ENCODE measurements at places on chromosomes 3 and 15. TPM values are rescaled to one million over a fixed set of nuclear protein-coding genes. Genes with fewer than 3 reads are reported as not detected.

Gene LEKR1
- total RNA-seq: 3.2 TPM

Gene HYKK
- total RNA-seq: 5.6 TPM

Gene SKOR1
- 0.13 TPM for total RNA-seq

Gene SLC9C1
- not detected for total RNA-seq

Gene AGBL1
- total RNA-seq: not detected

Gene ECE2
- total RNA-seq: not detected

Gene EAF2
- 0.90 TPM for total RNA-seq

Gene BNIP2
- total RNA-seq: 59.5 TPM

Gene CYP11A1
- total RNA-seq: 7.1 TPM

Gene ALDH1A2
- 4.0 TPM for total RNA-seq

Gene TEX55
- total RNA-seq: not detected

Gene CADPS
- not detected for total RNA-seq

DNA sequence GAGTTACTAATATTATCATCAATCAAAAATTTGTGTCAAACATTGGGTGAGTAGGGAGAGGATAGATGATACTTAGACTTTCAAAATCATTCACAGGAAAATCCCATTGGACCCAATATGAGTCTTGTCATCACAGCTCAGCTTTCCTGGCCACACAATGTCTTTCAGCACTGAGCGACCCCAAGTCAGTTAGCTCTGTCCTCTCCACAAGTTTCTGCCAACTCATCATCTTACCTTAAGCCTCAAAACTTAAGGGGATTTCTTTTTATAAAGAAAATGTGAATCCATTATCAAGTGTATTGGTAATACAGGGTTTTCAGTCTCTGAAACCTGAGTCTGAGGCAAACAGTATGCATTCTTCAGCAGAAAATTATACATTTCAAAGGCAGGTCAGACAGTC lies 55.8 kb downstream of the SUMF1 start:
- no peak for DNase-seq

GRCh38 chr3:112786881-112787579 lies 59.6 kb downstream of the CD200R1L start:
- no peak for DNase-seq

GRCh38 chr3:183185696-183186095 lies 23.2 kb upstream of the LAMP3 start:
- no peak for DNase-seq

DNA sequence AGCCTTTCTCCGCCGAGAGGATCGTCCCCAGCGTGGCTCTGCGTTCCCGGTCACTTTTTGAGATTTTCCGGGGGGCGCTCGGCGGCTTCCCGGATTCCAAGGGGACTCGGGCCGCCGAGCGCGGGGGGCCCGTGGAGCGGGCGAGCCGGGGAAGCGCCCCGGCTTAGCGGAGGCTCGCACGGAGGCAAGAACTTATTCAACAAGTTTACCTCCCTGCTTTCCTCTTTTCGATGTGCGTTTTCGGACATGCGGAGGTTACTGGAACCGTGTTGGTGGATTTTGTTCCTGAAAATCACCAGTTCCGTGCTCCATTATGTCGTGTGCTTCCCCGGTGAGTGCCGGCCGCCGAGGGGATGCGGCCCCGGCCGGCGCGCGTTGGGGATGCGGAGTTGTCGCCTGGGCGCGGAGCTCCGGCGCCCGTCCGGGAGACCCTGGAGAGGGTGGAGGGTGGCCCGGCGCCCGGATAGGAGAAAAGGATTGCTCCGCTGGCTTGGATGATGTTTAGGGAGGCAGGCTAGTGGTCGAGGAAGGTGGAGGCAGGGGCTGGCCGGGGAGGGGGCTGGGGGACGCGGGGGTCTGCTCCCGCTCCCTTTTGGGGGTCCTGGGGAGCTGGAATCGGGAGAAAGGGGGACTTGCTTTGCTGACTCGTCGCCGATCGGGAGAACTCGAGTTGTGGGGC lies 810 bp downstream of the PTPRG start:
- no peak for DNase-seq

DNA sequence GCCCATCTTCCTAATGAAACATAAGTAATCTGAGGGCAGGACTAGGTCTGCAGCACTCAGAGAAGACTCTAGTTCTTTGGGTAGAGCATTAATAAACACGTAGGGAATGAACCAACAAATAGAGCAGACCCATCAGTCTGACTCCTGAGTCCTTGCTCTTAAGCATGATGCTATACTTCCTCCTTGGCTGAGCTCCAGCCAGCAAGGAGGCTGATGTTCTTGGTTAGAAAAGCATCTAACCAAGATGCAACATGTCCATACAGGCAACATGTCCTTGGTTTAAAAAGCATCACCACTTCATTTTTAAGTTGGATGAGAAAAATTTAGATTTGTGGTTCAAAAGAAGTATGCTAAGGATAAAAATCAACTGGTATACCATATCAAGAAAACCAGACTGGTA lies 8.5 kb upstream of the MYH15 start:
- no peak for DNase-seq

GRCh38 chr15:47773143-47773542 lies 55.8 kb downstream of the SEMA6D start:
- no peak for DNase-seq

GRCh38 chr3:180142041-180142440 lies 105.3 kb upstream of the PEX5L start:
- DNase-seq: no peak

DNA sequence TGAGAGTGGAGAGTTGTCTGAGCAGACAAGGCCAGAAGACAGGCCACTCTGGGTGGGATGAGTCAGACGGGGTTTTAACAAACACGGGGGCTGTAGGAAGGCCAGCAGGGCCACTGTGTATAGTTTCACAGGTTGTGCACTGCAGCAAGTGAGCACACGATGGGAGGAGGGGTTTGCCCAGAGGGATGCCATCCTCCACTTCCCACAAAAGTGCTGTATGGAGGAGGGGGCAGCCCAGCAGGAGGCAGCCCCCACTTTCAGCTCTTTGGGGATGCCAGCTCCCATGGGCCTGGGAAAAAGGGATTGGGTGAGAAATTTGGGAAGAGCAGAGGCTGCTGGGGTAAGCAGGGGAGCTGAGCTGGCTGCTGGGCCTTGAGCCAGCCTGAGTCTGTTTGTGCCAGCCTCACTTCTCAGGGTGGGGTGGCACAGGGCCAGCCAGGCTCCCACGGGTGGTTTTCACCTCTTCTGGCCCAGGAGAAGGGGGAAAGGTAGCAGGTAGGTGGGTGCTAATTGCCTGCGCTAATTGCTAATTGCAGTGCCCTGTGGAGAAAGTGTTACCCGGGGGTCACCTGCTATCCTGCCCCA lies 6.7 kb downstream of the ZBTB47 start:
- no peak for DNase-seq

DNA sequence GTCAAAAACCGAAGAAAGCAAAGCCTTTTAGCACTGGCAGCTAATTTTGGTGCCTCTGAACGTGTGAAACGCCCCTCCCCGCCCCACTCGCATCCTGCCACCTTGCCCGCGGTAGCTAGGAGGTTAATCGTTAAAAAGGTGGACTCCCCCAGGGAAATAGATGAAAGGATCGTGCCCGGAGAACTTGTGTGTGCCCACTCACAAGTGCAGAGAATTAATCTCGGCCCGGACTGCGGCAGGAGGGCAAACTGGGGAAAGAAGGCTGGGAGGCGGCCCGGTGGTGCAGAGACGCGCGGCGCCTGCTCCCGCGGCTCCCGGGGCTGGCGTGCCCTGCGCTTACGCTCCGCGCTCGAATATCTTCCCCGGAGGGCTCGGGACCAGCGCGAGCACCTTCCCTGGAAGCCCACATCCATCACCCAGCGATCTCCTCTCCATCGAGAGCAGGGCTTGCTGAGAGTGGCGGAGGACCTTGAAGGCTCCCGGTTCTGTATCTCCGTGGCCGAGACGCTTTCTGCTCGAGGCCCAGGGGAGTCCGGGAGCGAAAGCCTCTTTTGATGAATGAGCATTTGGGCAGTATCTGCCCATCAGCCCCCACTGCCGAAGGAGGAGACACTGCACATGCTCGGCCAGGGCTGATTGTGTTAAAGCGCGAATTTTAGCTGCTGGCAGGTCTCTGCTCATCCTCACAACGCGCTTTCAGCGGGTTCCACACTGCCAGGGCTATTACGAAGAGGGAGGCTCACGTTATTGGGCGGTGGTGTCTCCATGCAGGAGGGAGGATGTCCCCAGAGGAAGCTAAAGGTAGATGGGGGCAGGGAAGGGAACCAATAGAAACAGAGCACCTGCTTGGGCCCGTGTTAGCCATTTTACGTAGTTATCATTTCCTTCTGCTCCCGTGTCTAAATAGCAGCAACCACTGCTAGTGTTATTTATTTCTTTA lies 1.3 kb upstream of the SPTSSB start:
- no peak for DNase-seq

GRCh38 chr3:120488296-120488695 lies 37.5 kb upstream of the FSTL1 start:
- DNase-seq: no peak

GRCh38 chr3:175659670-175660350 lies 800.7 kb downstream of the NAALADL2 start:
- no peak for DNase-seq

DNA sequence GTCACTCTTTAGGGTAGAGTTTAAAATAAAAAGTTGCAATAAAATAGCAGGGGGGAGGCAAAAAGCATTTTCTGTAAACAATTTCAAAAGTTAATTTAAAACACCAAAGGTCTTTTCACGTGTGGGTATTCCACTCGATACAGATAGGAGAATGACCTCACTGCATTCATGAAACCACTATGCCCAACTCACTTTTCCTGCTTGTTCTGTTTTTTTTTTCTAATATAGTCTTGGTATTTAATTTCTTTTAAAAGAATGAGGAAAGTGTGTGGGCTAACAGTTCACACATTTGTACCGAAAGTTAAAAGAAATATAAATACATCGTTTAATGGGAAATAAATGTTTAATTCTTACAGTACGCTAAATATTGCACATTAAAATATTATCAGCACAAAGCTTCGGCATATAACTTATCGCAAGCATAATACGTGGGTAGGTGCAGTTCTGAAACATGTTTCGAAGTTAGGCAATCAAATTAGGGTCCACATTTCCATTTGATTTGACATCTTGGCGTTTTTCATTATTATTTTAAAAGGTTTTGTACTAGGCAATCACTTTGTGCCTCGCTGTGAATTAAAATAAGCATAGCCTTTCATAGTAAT lies 41.4 kb downstream of the VGLL4 start:
- no peak for DNase-seq

GRCh38 chr3:99536555-99537314 lies 101.7 kb upstream of the COL8A1 start:
- no peak for DNase-seq

DNA sequence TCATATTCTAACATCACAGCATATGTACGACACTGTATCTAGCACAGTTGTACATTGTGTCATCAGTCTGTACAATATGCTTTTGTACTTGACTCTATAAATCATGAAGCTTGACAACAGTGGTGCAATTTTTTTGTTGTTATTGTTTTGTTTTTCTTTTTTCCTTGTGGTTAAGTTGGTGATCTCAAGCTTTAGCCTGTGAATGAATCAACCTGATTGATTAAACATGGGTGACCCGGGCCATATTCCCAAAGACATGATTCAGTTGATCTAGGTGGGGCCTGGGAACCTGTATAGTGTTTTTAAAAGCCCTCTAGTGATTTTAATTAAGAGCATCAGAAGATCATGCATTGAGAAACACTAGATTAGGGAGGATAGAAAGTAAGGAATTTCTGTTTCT lies 101.8 kb upstream of the AADACL2 start:
- DNase-seq: no peak

GRCh38 chr3:10219737-10220136 lies 28.5 kb upstream of the TATDN2 start:
- DNase-seq: no peak

- no peak for DNase-seq
These were observed 24.5 kb downstream of the LPP start for GRCh38 chr3:188178293-188178936.

DNA sequence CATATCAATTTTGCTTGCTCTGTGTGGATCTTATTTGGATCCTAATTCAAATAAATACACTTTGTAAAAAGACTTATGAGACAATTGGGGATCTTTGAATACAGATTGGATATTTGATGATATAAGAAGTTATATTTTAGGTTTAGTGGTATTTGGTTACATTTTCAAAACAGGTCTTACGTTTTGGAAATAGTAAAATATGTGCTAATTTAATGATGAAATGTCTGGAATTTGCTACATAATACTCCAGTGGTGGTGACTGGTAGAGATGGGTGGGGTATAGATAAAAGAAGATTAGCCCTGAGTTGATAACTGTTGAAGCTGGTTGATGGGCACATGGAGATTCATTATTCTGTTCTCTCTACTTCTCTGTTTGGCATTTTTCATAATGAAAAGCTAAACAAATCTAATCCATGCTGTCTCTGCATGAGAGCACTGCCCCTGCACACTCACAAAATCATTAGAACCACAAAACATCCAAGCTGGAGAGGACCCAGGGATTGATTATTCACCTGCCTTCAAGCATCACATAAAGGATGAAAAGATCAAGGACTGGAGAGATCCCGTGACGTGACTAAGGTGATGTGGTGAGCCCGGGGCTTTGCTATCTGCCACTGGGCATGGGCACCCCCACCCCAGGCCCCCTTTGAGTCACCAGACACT lies 58.9 kb downstream of the TLE3 start:
- no peak for DNase-seq
